ENCODE measurements at places on chromosomes 16 and 17.

GRCh38 chr16:8358937-8359336 is 231.4 kb downstream of the TMEM114 start:
- DNase-seq = no peak

- DNase-seq = no peak
Observed at GRCh38 chr17:79616801-79617200, 6.0 kb upstream of the RBFOX3 start.

GRCh38 chr16:79662669-79663313 is 62.3 kb upstream of the MAF start:
- no peak for DNase-seq

DNA sequence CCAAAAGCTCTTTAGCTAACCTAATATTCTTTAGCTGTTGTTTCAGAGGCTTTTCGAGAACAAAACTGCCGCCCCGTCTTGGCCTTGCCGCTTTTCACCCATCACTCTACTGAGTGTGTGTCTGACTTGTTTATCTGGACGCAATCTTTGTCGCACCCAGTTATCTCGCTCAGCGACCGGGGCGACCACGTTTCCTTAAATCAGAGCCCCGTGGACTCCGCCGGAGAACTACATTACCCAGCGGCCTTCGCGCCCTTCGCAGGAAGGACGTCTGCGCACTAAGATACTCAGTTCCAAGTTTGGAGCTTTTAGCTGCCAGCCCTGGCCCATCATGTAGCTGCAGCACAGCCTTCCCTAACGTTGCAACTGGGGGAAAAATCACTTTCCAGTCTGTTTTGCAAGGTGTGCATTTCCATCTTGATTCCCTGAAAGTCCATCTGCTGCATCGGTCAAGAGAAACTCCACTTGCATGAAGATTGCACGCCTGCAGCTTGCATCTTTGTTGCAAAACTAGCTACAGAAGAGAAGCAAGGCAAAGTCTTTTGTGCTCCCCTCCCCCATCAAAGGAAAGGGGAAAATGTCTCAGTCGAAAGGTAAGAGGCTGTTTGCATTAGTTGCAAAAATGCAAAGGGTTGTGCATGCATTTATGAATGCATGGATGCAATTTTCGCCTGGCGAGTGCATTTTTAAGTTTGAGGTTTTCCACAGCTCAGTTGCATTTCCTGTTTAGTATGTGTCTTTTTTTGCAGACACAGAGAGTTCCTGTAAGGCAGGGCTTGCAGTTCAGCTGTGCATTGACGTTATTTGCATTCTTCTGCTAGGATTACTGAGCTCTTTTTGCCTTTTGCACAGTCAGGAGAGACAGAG is at the start of gene MAP2K6:
MAP2K6 (plus strand) TSS at position 290 of the 867 bp plus-strand sequence; CDS start at position 578, 288 bp downstream.
- DNase-seq = no peak

Measured in HS-27A (cell line).